ENCODE measurements at places on chromosomes 2 and 18. TPM values are rescaled to one million over a fixed set of nuclear protein-coding genes. Genes with fewer than 3 reads are reported as not detected.

Gene CAVIN2
- 76.0 TPM for polyA plus RNA-seq

Gene C1QL2
- not detected for polyA plus RNA-seq

Gene SERPINB13
- not detected for polyA plus RNA-seq

DNA sequence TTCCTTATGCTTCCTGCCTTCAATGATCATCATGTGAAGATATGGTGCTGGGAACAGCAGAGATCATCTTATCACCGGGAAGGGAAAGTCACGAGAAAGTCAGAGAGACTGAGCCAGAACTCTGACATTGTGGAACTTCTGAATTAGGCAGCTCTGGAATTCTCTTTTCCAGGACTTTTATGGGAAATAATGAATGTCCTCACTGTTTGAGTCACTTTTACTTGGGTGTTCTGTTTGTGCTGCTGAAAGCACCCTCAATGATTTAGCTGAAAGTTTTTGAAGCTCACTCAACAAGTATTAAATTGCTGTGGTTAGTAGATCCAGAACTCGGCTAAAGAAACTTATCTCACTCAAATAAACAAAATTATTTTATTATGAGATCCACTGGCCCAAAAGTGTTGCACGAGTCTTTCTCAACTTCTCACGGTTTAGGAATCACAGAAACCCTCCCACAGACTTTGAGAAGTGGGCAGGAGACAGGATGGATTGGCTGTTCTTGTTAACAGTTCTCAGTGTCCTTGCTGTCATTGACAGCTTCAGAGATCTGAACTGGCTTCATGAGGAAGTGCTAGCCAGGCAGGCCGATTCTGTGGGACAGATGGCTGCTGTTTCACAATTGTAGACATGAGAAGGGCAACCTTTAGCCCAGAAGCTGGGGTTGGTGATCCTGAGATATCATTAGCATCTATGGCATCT is 26.4 kb upstream of the ATRAID start:
- DNase-seq, result peak; percentile 52

GRCh38 chr2:201093573-201093972 is 21.8 kb downstream of the NDUFB3 start:
- no peak for DNase-seq

Data from right cardiac atrium (tissue), 5 donors.